ENCODE measurements at places on chromosomes 5 and 9. TPM values are rescaled to one million over a fixed set of nuclear protein-coding genes. Genes with fewer than 3 reads are reported as not detected.

GRCh38 chr5:98490348-98490747, 283.1 kb upstream of the RGMB start:
- no peak for DNase-seq

DNA sequence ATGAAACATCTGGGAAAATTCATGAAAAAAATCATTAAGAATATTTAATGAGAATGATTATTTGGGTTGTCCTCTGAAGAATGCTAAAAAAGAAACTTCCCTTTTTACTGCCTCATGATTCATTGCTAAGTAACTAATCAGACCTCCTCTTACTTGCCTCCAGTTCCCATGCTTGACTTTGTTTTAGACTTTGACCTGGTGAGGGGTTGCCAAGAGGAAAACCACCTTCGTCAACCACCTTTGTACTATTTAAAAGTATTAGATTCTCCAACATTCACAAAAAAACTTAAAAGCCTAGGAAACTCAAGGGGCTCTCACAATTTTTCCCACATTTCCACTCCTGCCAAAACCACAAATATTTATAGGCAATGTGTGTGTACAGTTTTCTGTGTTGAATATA, 115.2 kb upstream of the ST8SIA4 start:
- DNase-seq: no peak

DNA sequence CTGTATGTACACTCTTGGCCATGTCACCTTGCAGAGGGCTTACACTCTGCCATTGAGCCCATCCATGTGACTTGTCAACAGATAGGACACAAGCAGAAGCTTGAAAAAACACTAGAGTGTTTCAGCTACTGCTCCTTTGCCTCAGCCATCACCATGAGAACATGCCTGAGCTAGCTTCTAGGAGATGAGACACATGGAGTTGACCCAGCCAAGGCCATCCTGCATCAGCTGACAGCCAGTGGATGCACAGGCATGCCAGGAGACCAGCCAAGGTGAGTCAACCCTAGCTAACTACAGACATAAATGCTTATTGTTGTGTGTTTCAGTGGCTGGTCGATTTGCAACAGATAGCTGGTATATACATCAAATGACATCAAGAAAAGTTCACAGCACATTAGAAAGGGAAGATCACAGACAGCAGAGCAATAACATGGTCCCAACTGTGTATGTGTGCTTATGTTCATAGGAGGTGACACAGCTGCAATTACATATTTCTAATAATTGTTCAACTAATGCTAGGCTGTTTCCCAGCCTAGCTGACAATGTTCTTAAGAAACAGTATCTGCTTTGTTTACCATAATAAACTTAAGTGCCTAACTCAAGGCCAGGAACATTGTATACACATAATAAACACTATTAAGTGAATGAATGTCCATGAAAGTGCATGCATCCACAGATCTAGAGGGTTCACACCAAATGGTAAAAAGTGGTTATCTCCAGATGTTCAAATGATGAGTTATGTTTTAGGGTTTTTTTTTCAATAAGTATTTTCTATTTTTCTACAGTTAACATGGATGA, 105.7 kb downstream of the SPOCK1 start:
- no peak for DNase-seq

The C7 gene
- not detected for total RNA-seq

The ABO gene
- not detected for total RNA-seq
